GM23338 (cell line): ENCODE measurements at places on chromosomes 16 and 17. TPM values are rescaled to one million over a fixed set of nuclear protein-coding genes. Genes with fewer than 3 reads are reported as not detected.

ARHGAP23 gene
- total RNA-seq: 116 and 150 TPM in 2 replicates

GRAP gene
- 0.24 and 0.27 TPM in 2 replicates for total RNA-seq

BRICD5 gene
- 3.8 and 5.3 TPM in 2 replicates for total RNA-seq

NPB gene
- 0.93 and 3.8 TPM in 2 replicates for total RNA-seq

CSH1 gene
- total RNA-seq: not detected in 2 replicates

INCA1 gene
- total RNA-seq: 2.1 TPM in 1 of 2 replicates, not detected in the other

SLC16A13 gene
- total RNA-seq: 4.4 and 4.7 TPM in 2 replicates

MYH11 gene
- total RNA-seq: 1.0 and 5.9 TPM in 2 replicates

GNAO1 gene
- 20.0 and 24.8 TPM in 2 replicates for total RNA-seq

HOXB8 gene
- total RNA-seq: not detected in 2 replicates

TBC1D3K gene
- total RNA-seq: not detected in 2 replicates

ACSM2A gene
- not detected in 2 replicates for total RNA-seq

SHBG gene
- 0.38 and 0.66 TPM in 2 replicates for total RNA-seq

TBX2 gene
- total RNA-seq: not detected in 2 replicates

SERPINF2 gene
- total RNA-seq: 0.47 and 0.66 TPM in 2 replicates

RAD51C gene
- 9.3 and 19.6 TPM in 2 replicates for total RNA-seq

RNF167 gene
- total RNA-seq: 84.4 and 87.0 TPM in 2 replicates

TNFRSF13B gene
- not detected in 2 replicates for total RNA-seq

SLC16A11 gene
- 0.42 TPM in 1 of 2 replicates, not detected in the other for total RNA-seq

AXIN1 gene
- 50.6 and 54.5 TPM in 2 replicates for total RNA-seq

PRPF8 gene
- total RNA-seq: 231 and 246 TPM in 2 replicates

ICAM2 gene
- 0.31 and 0.58 TPM in 2 replicates for total RNA-seq

OTOP3 gene
- not detected in 2 replicates for total RNA-seq

SSTR5 gene
- 1.0 TPM in 1 of 2 replicates, not detected in the other for total RNA-seq

STX1B gene
- 7.2 and 9.5 TPM in 2 replicates for total RNA-seq

G6PC1 gene
- not detected in 2 replicates for total RNA-seq

ABCC3 gene
- total RNA-seq: 0.27 TPM in 1 of 2 replicates, not detected in the other

MYH1 gene
- total RNA-seq: not detected in 2 replicates

GPRC5C gene
- total RNA-seq: 20.7 and 22.4 TPM in 2 replicates

DNAAF8 gene
- total RNA-seq: 1.3 TPM in 1 of 2 replicates, not detected in the other

CCDC154 gene
- not detected in 2 replicates for total RNA-seq

FSCN2 gene
- 1.6 TPM in 1 of 2 replicates, not detected in the other for total RNA-seq

ST6GALNAC2 gene
- 0.31 TPM in 1 of 2 replicates, not detected in the other for total RNA-seq

TSNAXIP1 gene
- 2.4 TPM in 1 of 2 replicates, not detected in the other for total RNA-seq
